ENCODE measurements at places on chromosomes 16 and 17.

GRCh38 chr16:69083306-69083941 lies 22.0 kb upstream of the HAS3 start:
- DNase-seq = no peak

DNA sequence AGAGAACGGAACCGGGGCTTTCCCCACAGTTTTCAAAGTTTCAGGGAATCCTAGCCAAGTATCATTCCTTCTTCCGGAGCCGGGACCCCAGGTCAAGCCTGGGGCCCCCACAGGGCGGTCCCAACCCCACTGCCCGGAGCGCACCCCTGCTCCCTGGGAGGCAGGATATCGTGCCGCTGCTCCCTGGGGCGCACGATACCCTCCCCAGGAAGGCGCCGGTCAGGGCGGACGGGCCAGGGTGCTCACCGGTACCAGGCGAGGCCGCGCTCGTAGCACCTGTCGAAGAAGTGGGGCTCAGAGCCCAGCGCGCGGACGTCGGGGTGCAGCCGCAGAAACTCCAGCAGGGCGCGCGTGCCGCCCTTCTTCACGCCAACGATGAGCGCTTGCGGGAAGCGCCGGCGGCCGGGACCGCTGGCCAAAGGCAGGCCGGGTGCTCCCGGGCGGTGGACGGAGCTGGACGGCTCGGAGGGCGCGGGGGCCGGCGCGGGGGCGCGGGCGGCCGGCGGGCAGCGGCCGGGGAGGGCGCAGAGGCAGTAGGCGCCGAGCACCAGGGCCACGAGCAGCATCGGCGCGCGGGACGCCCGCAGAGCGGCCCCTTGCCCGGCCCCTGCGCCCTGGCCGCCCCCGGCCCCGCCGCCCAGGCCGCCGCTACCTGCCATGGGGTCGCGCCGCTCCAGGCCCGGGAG lies 407 bp downstream of the HS3ST6 start:
- DNase-seq = no peak

- no peak for DNase-seq
These were observed 23.1 kb downstream of the COPRS start for GRCh38 chr17:31835984-31836383.

DNA sequence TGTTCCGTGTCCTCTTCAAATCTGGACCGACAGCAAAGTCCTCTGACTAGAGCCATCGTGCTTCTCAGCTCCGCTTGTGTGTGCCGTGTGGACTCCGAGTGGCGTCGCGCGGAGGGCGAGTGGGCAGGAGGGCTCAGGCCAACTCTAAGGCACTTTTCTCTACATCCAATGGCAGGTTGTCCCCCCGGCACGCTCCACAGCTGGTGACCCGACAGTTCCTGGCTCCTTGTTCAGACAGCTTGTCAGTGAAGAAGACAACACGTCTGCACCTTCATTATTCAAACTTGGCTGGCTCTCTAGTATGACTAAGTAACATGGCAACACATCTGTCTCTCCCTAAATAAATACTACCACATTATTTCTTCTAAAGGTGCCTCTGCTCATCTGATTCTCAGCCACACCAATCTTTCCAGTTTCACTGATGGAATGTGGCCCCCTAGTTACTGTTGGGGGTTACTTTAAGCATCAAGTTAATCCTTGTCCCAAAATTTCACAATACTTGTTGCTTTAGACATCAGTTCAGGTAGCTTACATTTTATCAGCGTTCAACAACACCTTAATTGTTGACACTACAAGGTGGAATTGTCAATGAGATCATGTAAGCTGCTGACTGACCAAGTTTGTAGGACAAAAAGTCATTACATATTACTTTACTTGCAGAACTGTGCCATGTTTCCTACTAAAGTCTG lies 15.4 kb downstream of the COG1 start:
- no peak for DNase-seq

GRCh38 chr16:64450177-64450576 lies 671.7 kb downstream of the CDH11 start:
- DNase-seq = no peak

DNA sequence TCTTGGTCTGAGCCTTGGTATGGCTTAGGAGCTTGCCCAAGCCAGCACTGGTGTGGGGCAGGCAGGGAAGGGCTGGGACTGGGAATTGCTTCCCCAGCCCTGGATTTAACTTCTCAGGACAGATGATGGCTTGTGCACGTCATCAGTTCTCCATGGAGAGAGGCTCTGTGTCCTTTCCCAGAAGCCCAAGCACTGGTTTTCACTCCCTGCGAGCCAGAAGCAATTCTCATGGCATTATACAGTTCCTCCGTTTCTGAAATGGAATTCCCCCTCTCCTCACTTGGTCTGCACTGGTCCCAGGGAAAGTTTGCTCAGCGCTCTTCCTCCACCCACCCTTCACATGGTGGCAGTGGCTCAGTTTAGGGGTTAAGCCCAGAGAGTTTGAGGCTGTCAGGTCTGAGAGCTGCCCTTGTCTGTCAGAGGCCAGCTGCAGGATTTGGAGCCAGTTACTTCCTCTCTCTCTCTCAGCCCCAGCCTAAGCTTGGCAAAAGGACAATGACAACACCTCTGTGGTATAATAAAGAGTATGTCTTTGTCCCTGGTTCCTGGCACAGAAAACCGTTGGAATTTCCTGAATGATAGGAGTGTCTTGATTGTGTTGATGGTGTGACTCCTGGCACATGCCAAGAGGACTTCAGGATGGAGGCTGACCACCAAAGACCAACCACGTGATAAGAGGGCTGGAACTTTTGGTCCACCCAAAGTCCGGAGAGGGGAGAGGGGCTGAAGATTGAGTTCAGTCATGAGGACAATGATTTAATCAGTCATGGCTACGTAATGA lies 219.6 kb upstream of the TNRC6C start:
- DNase-seq = no peak

DNA sequence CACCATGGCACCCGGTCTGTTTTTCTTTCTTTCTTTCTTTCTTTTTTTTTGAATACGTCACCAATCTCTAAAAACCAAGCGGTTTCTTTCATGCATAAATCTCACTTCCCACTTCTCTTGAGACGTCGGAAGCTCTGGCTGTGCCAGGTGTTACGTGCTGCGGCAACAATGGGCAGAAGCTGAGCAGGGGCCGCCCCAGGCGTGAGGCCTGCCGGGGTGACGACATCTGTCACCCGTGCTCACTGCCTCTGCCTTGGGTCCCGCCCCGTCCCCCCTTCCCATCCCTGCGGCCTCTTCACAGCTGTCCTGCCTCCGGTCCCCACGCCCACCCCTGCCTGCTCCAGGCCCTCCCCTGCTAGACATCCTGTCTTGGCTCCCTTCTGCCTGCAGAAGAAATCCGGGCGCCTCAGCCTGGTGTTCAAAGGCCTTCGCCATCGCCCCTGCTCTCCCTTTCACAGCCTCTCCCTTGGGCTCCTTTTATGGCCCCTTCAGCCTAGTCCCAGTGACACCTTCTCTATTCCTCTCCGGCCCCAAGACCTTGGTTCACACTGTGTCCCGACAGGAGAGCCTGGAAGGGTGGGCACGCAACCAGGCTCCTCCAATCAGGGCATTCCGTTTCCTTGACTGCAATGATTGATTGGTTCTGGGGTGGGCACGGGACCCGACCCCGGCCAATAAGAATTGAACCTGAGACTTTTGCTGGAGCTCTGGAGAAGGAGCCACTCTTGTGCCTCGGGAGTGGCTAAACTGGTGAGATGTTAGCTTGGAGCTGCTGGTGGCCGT lies 4.8 kb downstream of the P2RX1 start:
- DNase-seq = peak; percentile 58

GRCh38 chr16:76614269-76614668 lies 337.1 kb downstream of the CNTNAP4 start:
- no peak for DNase-seq

DNA sequence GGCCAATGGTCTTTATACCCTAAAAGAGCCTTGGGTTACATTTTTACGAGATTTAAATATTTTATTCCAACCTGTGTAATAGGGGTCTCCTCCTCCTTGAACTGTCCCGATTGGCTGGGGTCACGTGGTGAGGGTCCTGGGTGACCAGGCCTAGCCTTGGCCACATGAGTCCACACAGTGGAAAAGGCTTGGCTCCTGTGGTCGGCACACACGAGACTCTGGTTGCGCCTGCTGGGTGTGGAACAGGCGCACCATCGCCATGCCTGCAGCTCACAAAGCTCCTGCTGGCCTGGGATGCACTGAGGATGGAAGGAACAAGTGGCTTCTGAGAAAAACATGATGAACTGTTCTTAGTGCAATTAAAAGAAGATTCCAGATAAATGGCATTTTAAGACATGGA lies 103.9 kb upstream of the ZNF750 start:
- DNase-seq = no peak

GRCh38 chr16:495127-495748 lies 32.3 kb upstream of the CAPN15 start:
- DNase-seq = no peak

- DNase-seq = no peak
These were observed 40.7 kb downstream of the DNAJA2 start for GRCh38 chr16:46932802-46933201.

GRCh38 chr17:76531486-76532038 lies 5.9 kb downstream of the CYGB start:
- no peak for DNase-seq

- no peak for DNase-seq
These were observed 3.5 kb upstream of the DLX4 start for GRCh38 chr17:49965524-49965909.

- DNase-seq = no peak
These were observed 444.1 kb upstream of the RBFOX1 start for GRCh38 chr16:6888531-6888930.

DNA sequence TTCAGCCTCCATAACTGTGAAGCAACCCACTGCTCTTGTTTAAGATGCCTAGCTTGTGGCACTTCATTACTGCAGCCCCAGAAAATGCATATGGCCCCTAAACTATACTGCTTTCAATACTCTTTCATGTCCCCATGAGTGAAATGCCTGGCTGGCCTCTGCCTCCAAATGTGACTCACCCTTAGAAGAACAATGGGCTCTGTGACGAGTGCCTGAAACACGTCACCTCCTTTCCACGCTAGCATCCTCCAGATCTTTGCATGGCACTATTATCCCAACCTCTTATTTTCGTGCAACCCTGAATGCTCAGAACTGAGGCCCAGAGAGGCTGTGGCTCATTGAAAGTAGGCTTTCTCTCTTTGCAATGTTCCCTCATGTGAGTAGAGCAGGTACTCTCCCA lies 233.1 kb downstream of the CBLN1 start:
- DNase-seq = no peak

DNA sequence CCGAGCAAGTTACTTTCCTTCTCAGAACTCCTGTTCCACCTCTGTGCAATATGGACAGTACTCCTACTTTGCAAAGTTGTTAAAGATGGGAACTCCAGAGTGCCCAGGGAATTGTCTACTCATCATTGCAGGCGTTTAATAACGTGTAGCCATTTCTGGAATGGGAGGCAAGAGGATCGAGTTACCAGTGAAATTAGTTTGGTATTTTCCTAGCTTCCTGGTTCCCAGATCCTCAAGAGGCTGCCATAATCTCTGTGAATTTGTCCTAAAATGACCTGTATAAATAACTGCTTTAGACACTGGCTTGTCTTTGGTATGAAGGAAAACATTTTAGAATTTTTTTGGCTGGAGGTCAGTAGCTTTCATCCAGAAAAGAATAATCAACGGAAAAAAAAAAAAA lies 27.7 kb downstream of the WWOX start:
- DNase-seq = no peak

DNA sequence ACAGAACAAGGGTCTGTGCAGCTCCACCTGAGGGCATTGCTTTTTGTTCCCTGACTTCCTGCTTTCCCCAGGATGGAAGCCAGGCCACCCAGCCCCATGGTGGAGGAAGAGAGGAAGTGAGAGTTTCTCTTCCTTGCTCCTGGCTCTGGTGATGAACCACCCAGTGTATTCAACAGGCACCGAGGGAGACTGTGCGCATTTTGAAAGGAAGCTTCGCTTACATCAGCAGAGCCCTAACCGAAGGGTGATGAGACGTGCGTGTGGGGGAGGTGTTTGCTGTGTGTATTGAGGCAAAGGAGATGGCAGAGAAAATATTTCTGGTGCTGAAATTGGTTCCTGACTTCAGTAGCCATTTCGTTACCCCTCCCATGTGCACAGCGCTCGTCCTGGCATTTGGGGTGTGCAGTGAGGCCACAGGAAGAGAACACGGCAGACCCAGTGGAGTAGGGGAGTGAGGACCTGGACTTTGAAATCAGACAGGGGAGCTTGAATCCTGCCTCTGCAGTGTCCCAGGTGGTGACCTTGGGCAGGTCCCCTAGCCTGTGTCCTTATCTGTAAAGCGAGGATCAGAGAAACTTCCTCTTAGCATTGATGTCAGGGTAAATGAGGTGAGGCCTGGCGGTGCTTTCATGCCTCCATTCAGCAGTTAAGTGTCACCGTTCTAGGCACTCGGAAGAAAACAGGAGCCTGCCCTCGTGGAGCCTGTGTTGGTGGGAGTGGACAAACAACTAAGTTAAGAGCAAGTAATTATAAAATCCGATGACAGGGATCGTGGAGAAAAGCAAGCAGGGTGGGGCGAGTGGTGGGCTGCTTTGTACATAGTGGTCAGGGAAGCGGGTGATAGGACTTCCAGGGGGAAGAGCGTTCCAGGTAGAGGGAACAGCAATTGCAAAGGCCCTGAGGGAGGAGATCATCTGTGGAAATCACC lies 7.4 kb downstream of the CMIP start:
- DNase-seq = no peak

DNA sequence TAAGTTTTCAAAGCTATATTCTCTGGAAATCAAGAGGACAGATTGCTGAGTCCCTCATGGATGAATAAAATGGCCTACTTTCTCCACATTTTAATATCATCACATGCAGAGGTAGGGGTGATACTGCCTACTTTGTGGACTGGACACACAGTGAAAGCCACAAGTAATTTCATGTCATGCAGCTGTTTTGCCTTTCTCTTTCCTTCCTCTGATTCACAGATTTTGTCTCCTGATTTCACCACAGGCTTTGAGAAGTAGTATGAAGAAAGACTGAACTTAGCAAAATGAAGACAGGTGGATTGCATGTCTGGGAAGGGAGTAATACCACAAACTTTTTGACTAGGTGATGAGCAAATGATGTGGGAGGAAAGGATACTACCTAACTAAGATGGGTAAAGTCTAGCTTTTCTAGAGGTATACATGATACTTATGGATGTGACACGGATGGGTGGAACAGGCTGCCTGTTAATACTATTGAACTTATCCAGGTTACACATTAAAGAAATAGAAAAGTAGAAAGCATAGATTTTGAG lies 478.4 kb upstream of the GOT2 start:
- DNase-seq = no peak

- DNase-seq = no peak
These were observed 347.5 kb upstream of the TNRC6C start for GRCh38 chr17:77610972-77611521.

Data from stimulated activated CD4-positive, alpha-beta T cell treated with anti-CD3 and anti-CD28 coated beads, Interleukin-2, amount 100 ng/mL, for 48 hours (primary cell).